ENCODE measurements at places on chromosomes 5 and 9. TPM values are rescaled to one million over a fixed set of nuclear protein-coding genes. Genes with fewer than 3 reads are reported as not detected.

GRCh38 chr5:19241690-19242089, 746.3 kb downstream of the CDH18 start:
- H3K4me3 ChIP-seq = no peak overlapping the region
- no peaks in the 10 kb centered on the region for H3K4me1 ChIP-seq
- no peaks in the 10 kb centered on the region for H3K27me3 ChIP-seq
- H3K36me3 ChIP-seq = no peaks in the 10 kb centered on the region
- H3K27ac ChIP-seq = no peak overlapping the region

- H3K36me3 ChIP-seq = no peaks in the 10 kb centered on the region
- H3K4me1 ChIP-seq = no peaks in the 10 kb centered on the region
- no peak overlapping the region for H3K4me3 ChIP-seq
- H3K27me3 ChIP-seq = no peaks in the 10 kb centered on the region
These were observed 267.6 kb upstream of the TNC start for GRCh38 chr9:115385383-115386122.

DNA sequence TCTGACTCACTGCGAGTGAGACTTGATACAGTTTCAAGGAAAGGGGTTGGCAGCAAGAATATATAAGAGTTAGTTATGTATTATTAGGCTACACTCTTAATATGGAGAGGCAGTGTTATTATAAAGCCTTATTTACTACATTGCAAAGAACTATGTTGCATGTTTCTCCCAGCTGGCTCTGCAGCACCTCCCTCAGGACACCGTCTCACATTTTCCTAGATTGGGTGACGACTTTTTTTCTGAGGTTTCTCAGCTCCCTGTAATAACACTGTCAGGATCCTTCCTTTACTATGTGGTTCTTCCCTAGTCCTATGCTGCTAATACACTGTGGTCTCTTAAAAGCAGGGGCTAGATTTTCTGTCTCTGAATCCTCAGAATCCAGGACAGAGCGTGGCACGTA, 153.7 kb downstream of the INSYN2B start:
- no peak overlapping the region for H3K27ac ChIP-seq
- no peak for DNase-seq
- peaks cover 8% of the 10 kb centered on the region for H3K36me3 ChIP-seq

DNA sequence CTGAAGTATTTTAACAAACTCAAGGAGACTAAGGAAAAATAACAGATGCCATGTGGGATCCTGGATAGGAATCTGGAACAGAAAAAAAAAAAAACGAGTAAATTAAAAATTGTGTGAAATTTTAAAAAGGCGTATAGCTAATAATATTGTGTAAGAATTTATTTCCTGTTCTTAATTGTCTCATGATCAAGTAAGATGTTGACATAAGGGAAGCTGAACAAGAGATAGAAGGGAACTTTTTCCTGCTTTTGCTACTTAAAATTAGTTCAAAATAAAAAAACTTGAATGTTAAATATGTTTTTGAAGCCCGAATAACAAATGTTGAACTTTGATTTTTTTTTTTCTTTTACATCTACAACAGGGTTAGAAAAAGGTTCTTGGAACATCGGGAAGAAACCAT, 10.5 kb downstream of the SNAPC3 start:
- no peak for DNase-seq
- H3K27ac ChIP-seq = no peak overlapping the region
- peaks cover 21% of the 10 kb centered on the region for H3K36me3 ChIP-seq
- H3K4me1 ChIP-seq = peaks cover 40% of the 10 kb centered on the region
- H3K27me3 ChIP-seq = no peaks in the 10 kb centered on the region

DAB2IP gene
- not detected for polyA plus RNA-seq

TMEM232 gene
- 0.73 TPM for polyA plus RNA-seq

- H3K4me1 ChIP-seq = peaks cover 9% of the 10 kb centered on the region
- H3K36me3 ChIP-seq = no peaks in the 10 kb centered on the region
- DNase-seq = no peak
These were observed 9.7 kb upstream of the NEK6 start for GRCh38 chr9:124248066-124248465.

TLX3 gene
- polyA plus RNA-seq = not detected

DNA sequence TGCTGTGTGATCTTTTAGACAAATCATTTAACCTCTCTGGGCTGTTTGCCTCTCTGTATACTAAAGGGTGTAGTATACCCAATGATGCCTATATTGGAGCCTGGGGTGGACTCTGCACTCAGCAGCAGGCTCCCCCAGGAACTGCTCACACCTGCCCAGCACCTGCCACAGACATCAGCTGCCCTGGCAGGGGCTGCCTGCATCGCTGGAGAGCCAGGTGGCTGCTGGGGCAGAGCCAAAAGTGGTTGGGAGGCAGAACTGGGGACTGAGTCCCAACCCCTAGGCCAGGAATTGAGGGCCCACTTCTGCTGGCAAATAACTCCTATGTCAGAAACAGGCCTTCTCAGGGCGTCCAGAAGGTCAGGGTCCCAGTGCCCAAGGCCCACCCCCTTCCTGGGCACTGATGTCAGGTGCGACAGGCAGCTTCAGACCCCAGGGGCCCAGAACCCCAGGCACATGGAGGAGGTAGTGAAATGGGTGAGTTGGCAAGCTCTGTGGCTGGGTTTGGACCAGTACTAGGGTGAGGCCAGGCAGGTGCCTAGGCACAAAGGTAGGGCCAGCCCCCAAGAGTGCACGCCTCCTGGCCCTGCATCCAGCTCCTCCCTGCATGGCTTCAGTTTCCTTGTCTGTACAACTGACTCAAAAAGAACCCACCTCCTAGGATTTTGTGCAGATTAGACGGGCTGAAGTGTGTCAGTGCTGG, 5.8 kb downstream of the UNC5A start:
- H3K36me3 ChIP-seq = no peaks in the 10 kb centered on the region
- H3K27me3 ChIP-seq = peaks cover 56% of the 10 kb centered on the region
- no peak for DNase-seq

- peaks cover 10% of the 10 kb centered on the region for H3K36me3 ChIP-seq
- H3K4me3 ChIP-seq = no peak overlapping the region
- H3K4me1 ChIP-seq = no peaks in the 10 kb centered on the region
- no peak for DNase-seq
These were observed 272.8 kb downstream of the TAF11L14 start for GRCh38 chr5:17907094-17907493.

TGFBR1 gene
- 9.0 TPM for polyA plus RNA-seq

DNA sequence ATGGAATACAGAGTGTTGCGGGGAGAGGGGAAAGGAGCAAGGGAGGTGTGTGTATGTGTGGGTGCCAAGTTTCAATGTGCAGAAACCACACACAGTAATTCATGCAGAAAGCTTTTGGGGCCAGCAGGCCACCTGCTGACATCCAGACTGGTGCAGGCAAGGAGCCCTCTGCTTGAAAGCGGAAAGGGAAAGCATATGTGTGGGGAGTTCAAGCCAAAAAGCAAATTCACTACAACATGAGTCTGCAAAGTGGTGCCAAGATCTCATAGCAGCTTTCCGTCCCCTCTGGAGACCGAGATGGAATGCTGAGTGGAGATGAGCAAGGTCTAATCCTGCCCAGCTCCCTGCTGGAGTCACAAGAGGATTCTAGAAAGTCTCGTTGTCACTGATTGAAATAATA, 159.7 kb upstream of the VLDLR start:
- H3K36me3 ChIP-seq = no peaks in the 10 kb centered on the region
- H3K4me1 ChIP-seq = no peaks in the 10 kb centered on the region
- peaks cover 6% of the 10 kb centered on the region for H3K27me3 ChIP-seq
- no peak for DNase-seq
- H3K27ac ChIP-seq = no peak overlapping the region

RLN2 gene
- 5.5 TPM for polyA plus RNA-seq

- no peak overlapping the region for H3K27ac ChIP-seq
- peaks cover 30% of the 10 kb centered on the region for H3K27me3 ChIP-seq
- DNase-seq = no peak
- H3K4me1 ChIP-seq = no peaks in the 10 kb centered on the region
These were observed 493.7 kb downstream of the ENC1 start for GRCh38 chr5:74146796-74147195.
